Neuronal stem cell (in vitro differentiated cells): ENCODE measurements at places on chromosomes 12 and 14.

- peak; percentile 57 for DNase-seq
These were observed 84.8 kb downstream of the STON2 start for GRCh38 chr14:81315341-81315740.

DNA sequence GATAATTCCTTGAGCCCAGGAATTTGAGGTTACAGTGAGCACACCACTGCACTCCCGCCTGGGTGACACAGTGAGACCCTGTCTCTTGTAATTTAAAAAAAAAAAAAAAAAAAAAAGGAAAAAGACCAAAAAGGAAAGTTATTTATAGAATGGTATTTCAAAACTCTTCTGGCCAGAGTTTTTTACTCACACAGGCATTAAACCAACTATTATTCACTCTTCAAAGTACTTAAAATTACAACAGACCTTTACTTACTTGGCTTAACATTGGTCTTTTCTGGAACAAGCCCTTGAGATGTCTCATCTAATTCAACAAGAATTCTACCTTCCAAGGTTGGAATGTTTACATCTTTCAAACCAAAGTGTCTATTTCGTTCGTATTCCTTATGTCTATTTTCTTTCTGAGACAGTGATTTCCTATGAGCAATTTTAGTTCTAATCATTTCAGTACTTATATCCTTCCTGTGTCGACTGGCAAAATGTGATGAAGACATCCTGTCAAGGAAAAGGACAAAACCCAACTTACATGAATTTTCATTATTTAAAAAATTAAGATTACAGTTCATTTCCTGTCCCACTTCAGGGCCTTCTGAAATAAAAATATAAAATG lies 2.6 kb downstream of the DLGAP5 start:
- no peak for DNase-seq

DNA sequence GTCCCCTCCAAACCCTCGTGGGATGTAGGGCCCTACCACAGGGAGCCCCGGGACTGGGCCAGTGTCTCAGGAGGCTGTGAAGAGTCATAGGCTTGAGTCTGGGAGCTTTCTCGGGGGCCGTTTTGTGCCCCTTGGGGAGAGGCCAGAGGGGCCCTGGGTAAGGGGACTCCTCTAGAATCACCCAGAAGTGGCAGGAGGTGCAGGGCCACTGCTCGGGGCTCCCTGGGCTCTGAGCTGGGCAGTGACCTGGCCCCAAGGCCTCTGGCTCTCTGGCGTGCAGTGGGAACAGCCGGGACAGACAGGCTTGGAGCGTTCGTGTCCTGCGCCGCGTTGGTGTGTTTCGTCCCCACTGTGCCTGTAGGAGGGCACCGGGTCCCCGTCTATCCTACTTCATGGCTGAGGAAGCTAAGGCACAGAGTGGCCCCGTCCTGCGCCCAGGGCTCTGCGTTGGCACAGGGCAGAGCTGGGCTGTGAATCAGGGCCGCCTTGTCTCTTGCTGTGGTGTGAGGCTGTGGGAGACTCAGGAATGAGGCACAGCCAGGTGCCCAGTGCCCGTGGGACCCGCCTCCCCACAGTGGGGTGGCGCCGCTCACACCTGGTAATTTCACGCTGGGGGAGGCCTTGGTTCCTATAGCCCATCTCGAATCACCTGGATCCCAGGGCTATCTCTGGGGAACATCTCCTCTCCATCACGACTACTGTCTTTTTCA lies 23.8 kb upstream of the KIF26A start:
- DNase-seq = no peak

- DNase-seq = no peak
These were observed 133.5 kb upstream of the KRAS start for GRCh38 chr12:25384038-25384892.

GRCh38 chr12:40586823-40587222 lies 105.4 kb upstream of the CNTN1 start:
- no peak for DNase-seq

- no peak for DNase-seq
These were observed 23.7 kb upstream of the YLPM1 start for GRCh38 chr14:74739293-74740030.

DNA sequence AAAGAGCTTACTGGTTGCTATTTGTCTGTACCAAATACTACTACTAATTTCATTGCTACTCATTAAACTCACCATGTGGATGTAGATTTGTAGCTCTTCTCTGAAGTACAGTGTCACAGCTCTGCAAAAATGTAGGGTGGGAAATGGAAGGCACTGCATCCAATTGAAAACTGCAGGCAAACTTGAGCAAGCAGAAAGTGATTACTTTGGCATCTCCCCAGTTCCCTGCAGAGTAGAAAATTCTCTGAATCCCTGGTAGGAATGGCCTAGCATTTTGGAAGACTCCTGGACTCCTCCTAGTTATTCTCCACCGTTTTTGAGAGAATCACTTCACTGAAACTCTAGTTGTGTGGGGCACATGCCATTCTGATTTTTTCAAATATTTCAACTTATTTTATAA lies 239.1 kb downstream of the DIO2 start:
- no peak for DNase-seq

GRCh38 chr14:75279153-75279762 lies 630 bp downstream of the FOS start:
- DNase-seq = no peak

GRCh38 chr12:104471336-104471735 lies 14.6 kb downstream of the CHST11 start:
- DNase-seq = no peak

- no peak for DNase-seq
These were observed 48.5 kb downstream of the BBS10 start for GRCh38 chr12:76299536-76300296.
